ENCODE measurements at places on chromosomes 1 and 21. TPM values are rescaled to one million over a fixed set of nuclear protein-coding genes. Genes with fewer than 3 reads are reported as not detected.

Gene KANK4
- 11.1 TPM for polyA plus RNA-seq

Gene BGLAP
- not detected for polyA plus RNA-seq

Gene RNF19B
- 11.5 TPM for polyA plus RNA-seq

Gene IL20
- polyA plus RNA-seq = not detected

Gene DPYD
- 9.6 TPM for polyA plus RNA-seq

Gene ALPL
- polyA plus RNA-seq = 12.1 TPM

Gene AADACL4
- not detected for polyA plus RNA-seq

Gene CDCA8
- polyA plus RNA-seq = 12.0 TPM

Gene LRRC53
- polyA plus RNA-seq = not detected

GRCh38 chr1:101482306-101482705 lies 245.5 kb downstream of the S1PR1 start:
- DNase-seq = no peak

GRCh38 chr1:2268285-2269056 lies 40.4 kb downstream of the SKI start:
- no peak for DNase-seq

DNA sequence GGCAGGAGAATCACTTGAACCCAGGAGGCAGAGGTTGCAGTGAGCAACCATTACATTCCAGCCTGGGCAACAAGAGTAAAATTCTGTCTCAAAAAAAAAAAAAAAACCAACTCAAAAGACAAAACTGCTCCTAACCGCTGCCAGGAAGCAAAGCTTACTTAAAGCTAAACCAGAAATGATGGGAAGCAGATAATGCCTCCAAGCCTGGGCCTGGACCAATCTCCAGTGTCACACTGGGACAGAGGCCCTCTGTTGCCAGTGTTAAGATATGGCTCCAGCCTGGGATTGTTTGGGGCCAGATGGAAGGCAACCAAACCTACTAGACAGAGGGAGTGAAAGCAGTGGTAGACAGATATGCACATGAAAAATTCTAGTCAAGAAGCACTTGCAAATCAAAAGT lies 36.9 kb downstream of the NSL1 start:
- DNase-seq = no peak

DNA sequence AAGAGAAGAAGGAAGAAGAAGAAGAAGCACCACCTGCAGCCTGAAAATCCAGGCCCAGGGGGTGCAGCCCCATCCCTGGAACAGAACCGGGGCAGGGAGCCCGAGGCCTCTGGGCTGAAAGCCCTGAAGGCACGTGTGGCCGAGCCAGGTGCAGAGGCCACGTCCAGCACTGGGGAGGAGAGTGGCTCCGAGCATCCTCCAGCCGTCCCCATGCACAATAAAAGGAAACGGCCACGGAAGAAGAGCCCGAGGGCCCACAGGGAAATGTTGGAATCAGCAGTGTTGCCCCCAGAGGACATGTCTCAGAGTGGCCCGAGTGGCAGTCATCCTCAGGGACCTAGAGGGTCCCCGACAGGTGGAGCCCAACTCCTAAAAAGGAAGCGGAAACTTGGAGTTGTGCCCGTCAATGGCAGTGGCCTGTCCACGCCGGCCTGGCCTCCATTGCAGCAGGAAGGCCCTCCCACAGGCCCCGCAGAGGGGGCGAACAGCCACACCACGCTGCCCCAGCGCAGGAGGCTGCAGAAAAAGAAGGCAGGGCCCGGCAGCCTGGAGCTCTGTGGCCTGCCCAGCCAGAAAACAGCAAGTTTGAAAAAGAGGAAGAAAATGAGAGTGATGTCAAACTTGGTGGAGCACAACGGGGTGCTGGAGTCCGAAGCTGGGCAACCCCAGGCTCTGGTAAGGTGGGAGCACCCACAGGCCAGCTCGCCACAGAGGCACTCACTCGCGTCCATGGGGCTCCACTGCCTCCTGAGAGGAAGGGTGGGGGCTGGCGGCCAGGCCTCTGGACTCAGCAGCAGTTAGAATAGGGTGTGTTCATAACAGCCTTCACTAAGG lies 28.4 kb downstream of the RRP1B start:
- no peak for DNase-seq

GRCh38 chr1:159853417-159854115 lies 8.9 kb downstream of the VSIG8 start:
- no peak for DNase-seq

DNA sequence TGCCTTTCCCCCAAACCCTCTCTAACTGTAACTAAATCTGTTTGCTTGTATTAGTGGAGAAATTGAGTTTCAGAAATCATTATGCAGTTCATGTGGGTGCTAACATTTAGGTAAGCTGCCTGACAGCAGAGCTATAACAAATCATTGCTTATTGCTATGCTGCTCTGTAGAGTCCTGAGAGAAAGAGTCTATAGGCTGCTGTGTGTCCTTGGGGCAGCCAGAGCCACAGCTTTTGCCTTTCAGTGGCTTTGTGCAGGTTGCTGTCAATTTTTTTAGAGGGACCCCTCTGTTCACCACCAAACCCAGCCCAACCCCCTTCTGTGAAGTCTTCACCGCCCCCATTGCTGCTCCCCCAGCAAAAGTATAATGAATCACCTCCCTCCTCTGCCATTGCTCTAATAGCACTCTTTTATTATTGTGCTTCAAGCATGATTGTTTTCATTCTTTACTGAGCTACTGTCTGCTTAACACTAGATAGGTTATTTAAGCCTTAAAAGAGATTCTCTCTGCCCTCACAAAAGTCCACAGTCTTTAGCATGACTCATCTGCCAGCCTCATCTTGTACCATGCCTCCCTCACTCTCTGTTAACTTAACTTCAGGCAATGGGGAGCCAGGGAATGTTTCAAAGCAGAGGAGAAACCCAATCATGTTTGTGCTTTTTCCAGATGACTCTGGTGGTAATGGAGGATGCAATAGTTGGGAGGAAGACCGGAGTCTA lies 38.6 kb downstream of the DIRAS3 start:
- DNase-seq = no peak

DNA sequence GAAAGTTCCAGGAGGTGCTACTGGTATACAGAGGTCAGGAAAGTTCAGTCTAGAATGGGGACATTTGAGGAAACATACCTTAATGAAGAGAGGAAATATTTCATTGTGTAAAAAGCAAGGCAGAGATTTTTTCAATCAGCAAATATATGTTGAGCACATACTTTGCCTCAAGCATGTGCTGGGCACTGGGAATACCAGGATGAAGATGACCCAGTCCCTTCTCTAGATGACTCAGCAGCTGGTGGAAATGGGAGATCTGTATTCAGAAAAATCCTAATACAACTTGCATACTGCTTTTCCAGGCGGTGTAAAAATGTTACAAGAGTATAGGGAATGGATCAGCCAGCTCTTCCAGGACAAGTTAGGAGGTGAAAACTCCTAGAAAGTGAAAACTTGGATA lies 229.3 kb downstream of the FGGY start:
- no peak for DNase-seq

GRCh38 chr21:46226920-46227599 lies 1.5 kb downstream of the LSS start:
- DNase-seq = no peak

GRCh38 chr1:237671262-237671661 lies 219.5 kb downstream of the ZP4 start:
- DNase-seq = no peak

- peak; percentile 61 for DNase-seq
These were observed 28.1 kb upstream of the TXLNA start for GRCh38 chr1:32151319-32151787.

GRCh38 chr1:115251856-115252255 lies 86.2 kb downstream of the NGF start:
- DNase-seq = peak; percentile 56

DNA sequence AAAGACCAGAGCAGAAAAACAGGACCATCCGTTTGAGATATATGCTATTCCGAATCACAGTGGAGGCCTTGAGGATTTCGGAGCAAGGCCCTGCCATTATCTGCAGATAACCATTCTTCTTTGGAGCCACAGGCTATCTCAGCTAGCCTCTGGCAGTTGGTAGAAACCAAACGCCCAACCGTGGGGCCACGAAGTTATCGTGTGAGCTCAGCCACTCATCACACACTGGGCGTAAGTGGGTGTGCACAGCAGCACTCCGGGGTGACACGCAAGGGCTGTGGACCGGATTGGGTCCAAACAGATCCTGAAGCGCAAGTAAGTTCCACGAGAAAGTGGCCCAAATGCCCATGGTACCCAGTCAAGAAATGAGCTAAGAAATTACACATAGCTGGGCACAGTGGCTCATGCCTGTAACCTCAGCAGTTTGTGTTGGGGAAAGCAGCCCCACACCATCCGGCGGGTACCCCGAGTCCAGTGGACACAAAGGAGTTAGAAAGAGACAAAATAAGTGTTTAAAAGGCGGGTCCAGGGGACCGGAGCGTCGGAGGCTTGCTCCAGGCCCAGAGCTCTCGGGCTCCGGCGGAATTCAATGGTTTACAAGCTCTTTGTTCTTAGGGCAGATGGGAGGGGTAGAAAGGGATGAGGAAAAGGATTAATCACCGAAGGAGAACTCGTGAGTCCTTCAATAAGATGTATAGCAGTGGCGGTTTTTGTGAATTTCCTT lies 130.6 kb downstream of the LIPI start:
- DNase-seq = no peak

DNA sequence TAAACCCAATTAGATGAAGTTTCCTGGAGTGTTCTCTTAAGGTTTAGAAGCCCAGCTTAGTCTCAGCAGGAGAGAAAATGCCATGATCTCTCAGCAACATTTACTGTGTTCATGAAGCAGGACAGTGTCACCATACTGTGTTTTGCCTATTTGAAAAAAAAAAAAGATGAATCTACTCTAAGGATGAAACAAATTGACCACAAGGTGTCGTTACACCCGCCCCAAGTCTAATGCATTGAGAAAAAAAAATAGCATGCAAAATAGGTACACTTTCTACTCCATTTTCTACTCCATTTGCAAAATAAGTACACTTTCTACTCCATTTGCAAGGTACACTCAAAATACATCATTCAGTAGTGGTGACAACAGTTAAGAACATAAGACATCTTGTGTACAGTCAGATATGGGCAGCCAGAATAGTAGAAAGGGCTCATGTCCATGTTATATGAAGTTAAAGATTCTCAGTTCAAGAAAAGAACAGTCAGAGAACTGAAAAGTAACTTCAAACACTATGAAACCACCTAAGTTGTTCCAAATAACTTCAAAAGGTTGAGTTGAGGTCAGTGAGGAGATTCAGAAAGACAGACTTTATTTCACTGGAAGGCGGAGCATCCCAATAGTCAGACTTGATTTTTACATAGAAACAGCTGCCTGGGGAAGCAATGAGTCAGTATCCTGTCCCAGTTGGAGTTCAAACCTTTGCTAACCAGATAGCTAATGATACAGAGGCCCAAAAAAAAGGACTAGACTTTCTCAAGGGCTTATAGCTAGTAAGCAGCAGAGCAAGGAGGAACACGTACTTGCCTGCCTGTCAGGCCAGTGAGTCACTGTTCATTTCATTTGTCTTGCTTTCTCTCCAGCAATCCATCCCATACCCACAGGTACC lies 13.3 kb downstream of the PLPPR5 start:
- no peak for DNase-seq

DNA sequence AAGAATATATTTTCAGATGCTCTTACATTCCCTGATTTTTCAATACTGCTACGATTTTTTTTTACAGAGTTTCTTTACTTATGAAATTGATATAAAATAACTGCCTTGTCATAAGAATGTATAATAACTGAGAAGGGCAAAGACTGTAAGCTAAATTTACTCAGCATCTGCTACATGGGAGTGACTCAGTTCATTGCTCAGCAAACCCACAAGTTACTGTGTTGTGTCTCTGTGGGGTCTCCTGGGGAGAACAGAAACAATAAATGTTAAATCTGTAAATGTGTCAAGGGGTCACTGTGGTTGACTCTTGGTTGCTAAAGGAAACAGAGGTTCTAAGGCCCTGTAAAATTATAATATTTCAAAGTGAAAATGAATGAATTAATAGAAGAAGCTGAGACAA lies 210.3 kb upstream of the CACYBP start:
- DNase-seq = no peak

DNA sequence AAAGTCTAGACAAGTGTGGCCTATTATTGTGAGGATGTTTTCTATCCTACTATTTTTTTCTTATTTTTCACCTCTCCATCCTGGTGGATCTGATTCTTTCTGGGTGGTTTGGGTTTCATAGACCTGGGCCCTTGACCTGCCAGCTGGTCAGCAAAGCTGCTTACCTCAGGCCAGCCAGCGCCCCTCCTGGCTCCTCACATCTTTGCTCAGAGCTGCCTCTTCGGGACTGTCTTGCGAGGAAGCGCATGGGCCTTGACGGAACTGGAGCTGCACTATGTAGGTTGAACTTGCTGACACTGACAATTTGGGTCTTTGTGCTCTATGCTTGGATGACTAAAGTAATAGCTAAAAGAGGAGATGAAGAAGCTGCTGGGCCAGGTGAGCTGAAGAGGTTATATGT lies 138.5 kb upstream of the SYT6 start:
- DNase-seq = no peak

DNA sequence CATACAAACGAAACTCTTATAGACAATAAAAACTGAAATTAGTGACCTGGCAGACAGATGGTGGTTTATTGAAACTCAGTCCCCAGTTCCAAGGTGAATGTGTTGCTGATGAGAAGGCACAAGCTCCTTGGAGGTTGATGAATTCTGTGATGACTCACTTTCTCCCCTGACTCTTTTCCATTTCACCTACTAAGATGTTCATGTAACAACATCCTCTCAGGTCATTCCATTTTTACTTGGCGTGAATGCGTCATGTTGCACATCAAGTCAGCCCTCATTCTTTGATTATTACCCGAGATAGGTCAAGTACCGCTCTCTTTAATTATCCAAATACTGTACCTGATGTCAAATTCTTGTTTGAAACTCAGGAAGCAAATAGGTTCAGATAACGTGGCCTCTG lies 10.1 kb upstream of the IL10RB start:
- no peak for DNase-seq

GRCh38 chr1:20405893-20406604 lies 80.0 kb downstream of the CAMK2N1 start:
- no peak for DNase-seq

GRCh38 chr1:106995970-106996369 lies 60.5 kb upstream of the PRMT6 start:
- no peak for DNase-seq

GRCh38 chr1:199269241-199269640 lies 630.4 kb downstream of the PTPRC start:
- no peak for DNase-seq

- DNase-seq = no peak
These were observed 29.4 kb upstream of the MX1 start for GRCh38 chr21:41396558-41397075.

DNA sequence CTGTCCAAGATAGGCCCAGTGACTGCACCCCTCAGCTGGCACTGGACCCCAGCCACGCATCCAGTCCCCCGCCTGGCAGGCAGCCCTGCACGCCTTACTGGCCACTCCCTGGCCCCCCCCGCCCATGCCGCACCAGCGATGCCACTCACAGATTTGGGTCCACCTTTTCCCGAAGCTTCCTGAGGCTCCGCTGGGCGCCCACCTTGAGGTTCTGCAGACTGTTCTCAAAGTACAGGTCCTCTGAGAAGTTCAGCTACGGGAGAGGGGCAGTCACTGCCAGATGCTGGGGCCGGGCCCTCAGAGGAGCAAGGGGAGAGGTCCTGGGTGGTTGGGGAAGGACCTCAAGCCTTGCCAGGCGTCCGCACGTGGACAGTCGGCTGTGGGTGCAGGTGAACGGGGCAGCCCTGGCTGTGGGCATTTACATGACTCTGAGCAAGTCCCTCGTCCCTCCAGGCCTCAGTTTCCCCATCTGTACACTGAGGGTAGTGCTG lies 8.1 kb downstream of the PRXL2B start:
- no peak for DNase-seq
